Progenitor cell of endocrine pancreas (in vitro differentiated cells): ENCODE measurements at places on chromosomes 7 and 10. TPM values are rescaled to one million over a fixed set of nuclear protein-coding genes. Genes with fewer than 3 reads are reported as not detected.

DNA sequence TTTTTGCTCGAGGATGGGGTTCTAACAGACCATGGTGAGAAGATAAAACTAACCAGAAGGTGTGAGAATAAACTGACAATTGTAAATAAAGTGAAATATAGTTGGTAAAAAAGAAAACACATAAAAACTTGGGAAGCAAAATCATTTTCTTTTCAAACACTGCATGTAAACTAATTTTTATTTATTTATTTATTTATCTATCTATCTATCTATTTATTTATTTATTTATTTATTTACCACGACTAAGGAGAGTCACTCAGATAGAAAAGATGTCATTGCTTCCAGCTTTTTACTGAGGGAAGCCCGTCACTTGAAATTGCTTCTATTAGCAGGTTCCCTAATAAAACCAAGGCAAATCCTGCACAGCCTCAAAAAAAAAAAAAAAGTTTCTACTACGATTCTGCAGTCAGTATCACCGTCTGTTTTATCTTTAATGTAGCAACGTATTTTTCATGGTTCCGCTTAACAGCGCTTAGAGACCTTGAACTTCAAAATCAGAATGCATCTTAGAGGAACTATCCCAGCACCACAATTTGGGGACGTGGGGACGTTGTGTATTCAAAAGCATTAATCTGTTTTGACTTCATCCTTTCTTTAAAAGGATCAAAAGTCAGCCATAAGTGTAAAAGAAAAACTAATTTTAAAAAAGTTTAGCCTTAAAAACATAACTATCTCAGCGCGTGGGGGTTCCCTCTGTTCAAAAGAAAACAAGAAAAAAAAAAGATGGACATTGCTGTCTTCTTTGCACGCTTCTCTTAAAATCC is 33.3 kb upstream of the EBLN1 start:
- H3K27me3 ChIP-seq, result peaks cover 68% of the 10 kb centered on the region
- peaks cover 8% of the 10 kb centered on the region for H3K4me1 ChIP-seq
- H3K27ac ChIP-seq, result peak overlapping the region; percentile 96
- no peak for DNase-seq
- peak overlapping the region; percentile 96 for H3K4me3 ChIP-seq

DNA sequence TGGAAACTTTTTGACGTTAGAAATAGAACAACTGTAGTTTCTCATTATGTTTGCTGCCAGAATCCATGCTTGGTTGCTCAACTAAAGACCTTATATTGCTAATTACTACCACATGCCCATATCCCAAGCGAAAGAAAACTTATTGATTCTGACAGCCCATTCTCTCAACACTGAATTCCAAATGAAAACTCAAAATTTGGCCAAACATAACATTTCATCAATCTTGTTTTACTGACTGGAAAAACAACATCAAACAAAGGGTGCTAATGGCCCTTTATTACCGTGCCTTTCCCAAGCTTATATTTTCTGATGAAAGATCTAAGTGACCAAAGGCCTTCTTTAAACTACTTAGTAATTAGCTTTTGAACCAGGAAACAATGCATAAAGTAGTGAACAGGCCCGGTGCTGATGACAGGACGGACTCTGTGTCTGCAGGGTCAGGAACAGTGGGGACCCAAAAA is 531.8 kb downstream of the KCNMA1 start:
- DNase-seq, result no peak
- H3K27me3 ChIP-seq, result peaks cover 9% of the 10 kb centered on the region
- no peak overlapping the region for H3K4me3 ChIP-seq
- no peak overlapping the region for H3K27ac ChIP-seq
- H3K36me3 ChIP-seq, result no peaks in the 10 kb centered on the region
- peaks cover 12% of the 10 kb centered on the region for H3K4me1 ChIP-seq

- no peak overlapping the region for H3K27ac ChIP-seq
- peaks cover 3% of the 10 kb centered on the region for H3K27me3 ChIP-seq
- H3K36me3 ChIP-seq, result no peaks in the 10 kb centered on the region
- H3K4me1 ChIP-seq, result peaks cover 10% of the 10 kb centered on the region
- DNase-seq, result no peak
- no peak overlapping the region for H3K4me3 ChIP-seq
Observed at GRCh38 chr7:2626498-2627117, 5.2 kb upstream of the TTYH3 start.

DNA sequence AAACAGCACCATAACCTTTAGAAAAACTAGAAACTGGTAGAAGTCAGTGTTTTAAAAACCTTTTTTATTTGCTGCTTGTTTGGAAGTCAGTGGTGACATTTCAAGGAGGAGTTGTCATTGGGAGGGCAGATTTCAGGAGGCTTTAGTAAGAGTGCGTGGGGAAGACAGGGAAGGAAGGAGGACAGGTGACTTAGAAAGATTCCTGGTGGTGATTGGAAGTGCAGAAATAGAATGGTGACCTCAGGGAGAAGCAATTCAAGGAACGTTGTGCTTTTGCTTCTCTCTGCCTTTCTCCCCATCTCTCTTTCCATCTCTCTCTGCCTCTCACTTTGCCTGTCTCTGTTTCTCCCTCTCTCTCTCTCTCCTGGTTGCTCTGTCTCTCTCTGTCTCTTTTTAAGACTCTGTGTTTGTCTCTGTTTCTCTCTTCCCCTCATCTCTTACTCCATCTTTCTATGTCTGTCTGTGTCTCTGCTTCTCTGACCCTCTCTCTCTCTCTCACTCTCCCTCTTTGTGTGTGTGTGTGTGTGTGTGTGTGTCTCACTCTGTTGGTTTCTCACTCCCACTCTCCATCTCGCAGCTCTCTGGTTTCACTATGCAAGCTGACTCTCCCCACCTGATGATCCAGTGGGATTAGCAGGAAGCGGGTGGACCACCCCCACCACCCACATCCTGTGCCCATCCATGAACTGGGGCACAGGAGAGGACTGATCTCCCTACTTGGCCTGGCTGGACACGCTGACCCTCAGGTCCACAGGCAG is 10.9 kb upstream of the PFKP start:
- no peak overlapping the region for H3K27ac ChIP-seq
- no peaks in the 10 kb centered on the region for H3K4me1 ChIP-seq
- no peak for DNase-seq
- no peak overlapping the region for H3K4me3 ChIP-seq

- peaks cover 25% of the 10 kb centered on the region for H3K4me1 ChIP-seq
- peaks cover 7% of the 10 kb centered on the region for H3K27me3 ChIP-seq
- H3K36me3 ChIP-seq, result peaks cover 4% of the 10 kb centered on the region
- DNase-seq, result no peak
- no peak overlapping the region for H3K4me3 ChIP-seq
Observed at GRCh38 chr7:3243680-3244079, 57.4 kb upstream of the SDK1 start.

- peaks cover 5% of the 10 kb centered on the region for H3K27me3 ChIP-seq
- H3K4me1 ChIP-seq, result peaks cover 10% of the 10 kb centered on the region
- no peak overlapping the region for H3K27ac ChIP-seq
- H3K36me3 ChIP-seq, result no peaks in the 10 kb centered on the region
- H3K4me3 ChIP-seq, result no peak overlapping the region
Observed at GRCh38 chr7:119681336-119681735, 591.6 kb upstream of the KCND2 start.

DNA sequence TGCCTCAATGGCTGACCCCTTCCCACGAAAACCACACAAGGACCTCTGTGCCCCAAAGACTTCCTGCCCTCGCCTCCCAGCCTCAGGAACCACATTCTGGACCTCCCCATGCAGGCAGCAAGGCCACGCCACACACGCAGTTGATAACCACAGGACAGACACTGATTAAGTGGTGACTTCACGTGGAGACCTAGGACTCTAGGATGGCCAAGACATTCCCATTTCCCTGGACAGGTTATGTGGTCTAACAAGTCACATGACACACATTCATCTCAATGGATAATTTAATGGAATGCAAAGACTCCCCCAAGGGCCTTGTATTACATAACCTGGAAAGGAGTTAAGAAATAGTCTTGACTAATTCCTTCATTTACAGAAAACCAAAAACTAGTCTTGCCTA is 110.2 kb downstream of the LARP4B start:
- peak overlapping the region; percentile 91 for H3K27ac ChIP-seq
- no peaks in the 10 kb centered on the region for H3K27me3 ChIP-seq
- no peak for DNase-seq
- H3K36me3 ChIP-seq, result peaks cover 16% of the 10 kb centered on the region
- H3K4me3 ChIP-seq, result no peak overlapping the region
- no peaks in the 10 kb centered on the region for H3K4me1 ChIP-seq

- H3K4me3 ChIP-seq, result no peak overlapping the region
- peaks cover 25% of the 10 kb centered on the region for H3K4me1 ChIP-seq
- no peaks in the 10 kb centered on the region for H3K36me3 ChIP-seq
- H3K27ac ChIP-seq, result no peak overlapping the region
- DNase-seq, result no peak
Observed at GRCh38 chr10:124894569-124895215, 47.2 kb upstream of the ZRANB1 start.

DNA sequence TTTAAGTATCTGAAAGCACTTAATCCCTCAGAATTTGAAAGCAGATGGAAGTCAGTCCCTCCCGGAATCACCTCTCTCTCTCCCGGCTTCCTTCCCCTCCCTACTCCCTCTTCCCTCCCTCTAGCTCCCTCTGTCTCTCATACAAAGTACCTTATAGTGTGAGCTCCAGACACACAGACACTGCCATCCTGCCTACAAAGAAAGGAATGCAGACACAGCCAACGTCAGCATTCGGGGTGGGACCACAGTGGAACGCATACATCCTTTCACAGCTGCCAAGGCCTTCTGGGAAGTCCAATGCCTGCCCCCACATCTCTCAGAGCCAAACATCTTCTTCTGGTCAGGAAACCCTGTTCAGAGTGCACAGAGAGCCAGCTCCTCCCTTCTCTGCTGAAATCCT is 9.3 kb downstream of the NOD1 start:
- no peak overlapping the region for H3K27ac ChIP-seq
- DNase-seq, result no peak
- H3K4me1 ChIP-seq, result peaks cover 12% of the 10 kb centered on the region
- H3K36me3 ChIP-seq, result no peaks in the 10 kb centered on the region
- H3K27me3 ChIP-seq, result no peaks in the 10 kb centered on the region
- no peak overlapping the region for H3K4me3 ChIP-seq

DNA sequence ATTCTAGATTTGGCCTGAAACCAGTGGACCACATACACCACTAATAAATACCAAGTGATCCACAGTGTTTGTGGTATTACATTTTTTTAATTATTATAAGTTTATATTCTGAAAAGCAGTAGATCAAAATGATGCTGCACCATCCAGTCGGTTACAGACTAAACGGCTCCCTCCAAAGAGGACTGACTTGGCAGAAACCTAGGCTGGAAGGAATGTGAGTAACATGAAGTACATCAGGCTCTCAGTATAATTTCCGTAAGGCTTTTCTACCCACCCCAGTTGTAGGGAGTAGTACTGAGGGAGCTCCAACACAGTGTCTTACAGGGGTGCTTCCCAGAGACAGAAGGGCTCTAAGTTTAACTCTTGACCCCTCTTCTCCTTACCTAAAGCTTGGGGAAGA is 119.5 kb downstream of the TRRAP start:
- H3K36me3 ChIP-seq, result peaks cover 11% of the 10 kb centered on the region
- no peaks in the 10 kb centered on the region for H3K4me1 ChIP-seq
- no peaks in the 10 kb centered on the region for H3K27me3 ChIP-seq
- no peak overlapping the region for H3K27ac ChIP-seq
- no peak for DNase-seq

DNA sequence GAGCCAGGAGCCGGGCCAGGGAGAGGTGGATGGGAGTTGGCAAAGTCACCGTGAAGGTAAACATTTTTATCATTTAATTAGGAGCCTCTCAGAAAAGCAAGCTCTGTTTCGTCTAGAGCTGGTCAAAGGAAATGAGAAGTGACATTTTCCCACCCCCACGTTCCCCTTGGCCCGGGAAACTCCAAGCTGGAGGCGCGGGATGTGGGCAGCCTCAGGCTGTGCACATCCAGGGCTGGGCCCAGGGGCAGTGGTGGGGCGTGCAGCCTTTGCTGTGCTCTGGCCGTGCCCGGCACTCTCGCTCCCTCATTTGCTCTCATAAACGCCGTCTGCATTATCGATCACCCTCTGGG is 135.6 kb upstream of the RET start:
- no peak for DNase-seq
- H3K4me1 ChIP-seq, result peaks cover 7% of the 10 kb centered on the region
- H3K4me3 ChIP-seq, result no peak overlapping the region
- H3K27ac ChIP-seq, result no peak overlapping the region

DNA sequence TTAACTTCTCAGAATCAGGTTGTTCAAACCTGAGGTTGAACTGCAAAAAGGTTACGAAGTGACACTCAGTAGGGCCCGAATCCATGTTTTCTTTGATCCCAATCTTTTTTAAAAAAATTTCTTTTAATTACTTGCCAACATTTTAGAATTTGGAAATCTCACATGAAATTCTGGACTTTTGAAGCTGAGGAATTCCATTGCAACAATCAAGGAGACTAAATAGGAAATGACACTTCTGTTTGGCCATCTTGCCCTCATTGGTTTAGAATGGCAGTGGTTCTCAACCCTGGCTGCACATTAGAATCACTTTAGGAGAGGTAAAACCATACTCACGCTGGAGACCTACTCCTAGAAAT is 471 bp upstream of the TOMM7 start:
- H3K4me3 ChIP-seq, result peak overlapping the region; percentile 98
- H3K27ac ChIP-seq, result peak overlapping the region; percentile 97
- H3K27me3 ChIP-seq, result no peaks in the 10 kb centered on the region
- peaks cover 16% of the 10 kb centered on the region for H3K4me1 ChIP-seq
- H3K36me3 ChIP-seq, result no peaks in the 10 kb centered on the region
- DNase-seq, result no peak

GRCh38 chr7:50531928-50532327 is 33.3 kb downstream of the DDC start:
- H3K4me3 ChIP-seq, result no peak overlapping the region
- H3K36me3 ChIP-seq, result peaks cover 6% of the 10 kb centered on the region
- no peaks in the 10 kb centered on the region for H3K27me3 ChIP-seq
- peak overlapping the region; percentile 98 for H3K27ac ChIP-seq
- no peak for DNase-seq
- H3K4me1 ChIP-seq, result peaks cover 52% of the 10 kb centered on the region

- peaks cover under 1% of the 10 kb centered on the region for H3K36me3 ChIP-seq
- H3K4me3 ChIP-seq, result no peak overlapping the region
- H3K4me1 ChIP-seq, result peaks cover 20% of the 10 kb centered on the region
- no peaks in the 10 kb centered on the region for H3K27me3 ChIP-seq
- no peak overlapping the region for H3K27ac ChIP-seq
Observed at GRCh38 chr10:4131407-4132215, 346.6 kb upstream of the KLF6 start.

The GPR26 gene
- total RNA-seq, result not detected in 2 replicates

The DNAH11 gene
- total RNA-seq, result 1.0 and 1.6 TPM in 2 replicates

The NKX2-3 gene
- total RNA-seq, result not detected in 2 replicates

The CFAP46 gene
- total RNA-seq, result 12.5 and 15.4 TPM in 2 replicates

The SRI gene
- total RNA-seq, result 126 and 128 TPM in 2 replicates

The UCMA gene
- total RNA-seq, result not detected in 2 replicates

The CNPY1 gene
- total RNA-seq, result not detected in 2 replicates
